Hepatic stellate cell (primary cell): ENCODE measurements at places on chromosomes 1 and 21.

GRCh38 chr1:66606362-66607065 is 72.6 kb downstream of the SGIP1 start:
- no peak for DNase-seq

DNA sequence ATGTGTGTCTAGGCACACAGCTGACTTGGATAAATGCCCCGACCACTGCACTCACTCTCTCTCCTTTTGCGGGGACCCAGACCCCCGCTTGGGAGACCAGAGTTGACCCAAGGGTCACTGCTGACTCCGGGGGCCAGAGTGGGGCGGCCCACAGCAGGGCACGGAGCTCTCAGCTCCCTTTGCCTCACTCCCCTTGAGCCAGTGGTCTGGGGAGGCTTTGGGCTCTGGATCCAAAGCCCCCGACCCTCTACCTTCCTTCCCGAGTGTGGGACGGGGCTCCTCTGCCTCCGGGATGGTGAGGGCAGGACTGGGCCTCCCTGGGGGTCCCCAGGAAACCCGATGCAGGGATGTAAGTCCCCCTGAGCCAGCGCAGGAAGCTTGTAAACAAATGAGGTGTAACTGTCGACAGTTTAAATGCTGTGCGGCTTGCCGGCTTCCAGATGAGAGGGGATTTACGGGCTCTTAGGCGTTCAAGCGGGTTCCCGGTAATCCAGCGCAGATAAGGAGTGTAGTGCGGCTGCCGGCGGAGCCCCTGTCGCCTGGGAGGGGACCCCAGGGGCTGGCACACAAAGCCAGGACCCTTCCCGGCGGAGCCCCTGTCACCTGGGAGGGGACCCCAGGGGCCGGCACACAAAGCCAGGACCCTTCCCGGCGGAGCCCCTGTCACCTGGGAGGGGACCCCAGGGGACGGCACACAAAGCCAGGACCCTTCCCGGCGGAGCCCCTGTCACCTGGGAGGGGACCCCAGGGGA is 7.4 kb downstream of the ACTRT2 start:
- no peak for DNase-seq

- no peak for DNase-seq
Measured at GRCh38 chr1:56196839-56197238, 382.5 kb downstream of the PLPP3 start.

DNA sequence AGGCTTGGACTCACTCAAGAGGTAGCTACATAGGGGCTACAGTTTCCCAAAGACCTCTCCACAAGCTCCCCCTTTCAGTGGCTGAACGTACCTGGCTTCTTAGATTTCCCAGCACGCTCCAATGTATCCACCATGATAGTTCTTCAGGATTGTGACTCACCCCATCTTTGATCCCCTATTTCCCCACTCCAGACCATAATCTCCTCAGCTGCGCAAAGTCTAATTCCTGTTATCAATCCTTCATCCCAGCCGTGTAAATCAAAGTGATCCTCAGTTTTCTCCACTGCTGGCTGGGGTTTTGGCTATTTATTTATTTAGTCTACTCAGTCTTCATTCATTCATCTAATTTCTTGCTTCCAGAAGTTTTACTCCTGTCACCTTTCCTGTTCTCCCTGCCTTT is 13.1 kb upstream of the CTPS1 start:
- DNase-seq: no peak

- DNase-seq: no peak
Measured at GRCh38 chr1:96482616-96483015, 239.0 kb upstream of the PTBP2 start.
